ENCODE measurements at places on chromosomes 2 and 18.

DNA sequence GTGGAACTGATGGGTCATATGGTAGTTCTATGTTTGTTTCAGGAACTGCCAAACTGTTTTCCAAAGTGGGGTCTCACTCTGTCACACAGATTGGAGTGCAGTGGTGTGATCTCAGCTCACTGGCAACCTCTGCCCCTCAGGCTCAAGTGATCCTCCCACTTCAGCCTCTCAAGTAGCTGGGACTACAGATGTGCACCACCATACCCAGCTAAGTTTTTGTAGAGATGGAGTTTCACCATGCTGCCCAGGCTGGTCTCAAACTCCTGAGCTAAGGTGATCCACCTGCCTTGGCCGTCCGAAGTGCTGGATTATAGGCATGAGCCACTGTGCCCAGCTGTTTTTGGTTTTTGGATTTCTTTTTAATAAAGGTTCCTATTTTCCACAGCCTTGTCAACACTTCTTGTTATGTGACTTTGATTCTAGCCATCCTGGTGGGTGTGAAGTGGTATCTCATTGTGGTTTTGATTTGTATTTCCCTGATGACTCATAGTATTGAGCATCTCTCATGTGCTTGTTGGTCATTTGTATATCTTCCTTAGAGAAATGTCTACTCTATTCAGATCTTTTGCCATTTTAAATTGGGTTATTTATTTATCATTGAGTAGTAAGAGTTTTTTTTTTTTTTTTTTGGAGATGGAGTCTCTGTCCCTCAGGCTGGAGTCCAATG, 22.8 kb downstream of the NPC1 start:
- no peak for DNase-seq

- DNase-seq = no peak
Measured at GRCh38 chr2:198040835-198041234, 236.4 kb downstream of the PLCL1 start.

- no peak for DNase-seq
Measured at GRCh38 chr2:200798514-200798913, 13.2 kb upstream of the BZW1 start.

- DNase-seq = no peak
Measured at GRCh38 chr2:96135621-96136020, 2.7 kb downstream of the ASTL start.
